Left renal cortex interstitium (tissue), 4 donors: ENCODE measurements at places on chromosomes 7 and 10. TPM values are rescaled to one million over a fixed set of nuclear protein-coding genes. Genes with fewer than 3 reads are reported as not detected.

ARHGEF35 gene
- 20.7 TPM for polyA plus RNA-seq

DNA sequence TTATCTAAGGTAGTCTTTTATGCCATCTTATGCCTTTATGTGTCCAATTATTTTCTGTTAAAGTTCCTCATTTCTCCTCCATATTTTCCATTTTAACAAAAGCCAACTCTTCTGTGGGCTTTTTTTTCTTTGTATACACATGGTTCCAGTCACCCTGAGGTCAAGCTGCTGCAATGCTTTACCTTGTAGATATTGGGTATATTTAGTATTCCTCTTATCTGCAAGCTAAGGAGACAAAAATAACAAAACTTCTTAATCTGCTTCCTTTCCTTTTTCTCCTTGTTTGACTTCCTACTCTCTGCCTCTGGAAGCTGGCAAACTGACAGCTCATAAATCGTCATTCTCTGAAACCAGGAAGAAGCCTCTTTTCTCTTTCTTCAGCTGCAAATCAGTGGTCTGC lies 885.0 kb upstream of the LRRN3 start:
- no peak for DNase-seq

LEP gene
- polyA plus RNA-seq, result 0.17 TPM

SEC61A2 gene
- polyA plus RNA-seq, result 24.5 TPM
